NCI-H2081 (cell line): ENCODE measurements at places on chromosomes 1 and 21.

- no peak for DNase-seq
Observed at GRCh38 chr1:57966340-57966739, 542.5 kb upstream of the DAB1 start.

GRCh38 chr1:24424207-24424606, 8.6 kb downstream of the NIPAL3 start:
- no peak for DNase-seq

- no peak for DNase-seq
Observed at GRCh38 chr1:47834326-47834725, 162.9 kb downstream of the TRABD2B start.

GRCh38 chr1:245485996-245486395, 331.2 kb downstream of the KIF26B start:
- DNase-seq, result no peak

- no peak for DNase-seq
Observed at GRCh38 chr21:40074198-40074597, 207.0 kb downstream of the PCP4 start.

DNA sequence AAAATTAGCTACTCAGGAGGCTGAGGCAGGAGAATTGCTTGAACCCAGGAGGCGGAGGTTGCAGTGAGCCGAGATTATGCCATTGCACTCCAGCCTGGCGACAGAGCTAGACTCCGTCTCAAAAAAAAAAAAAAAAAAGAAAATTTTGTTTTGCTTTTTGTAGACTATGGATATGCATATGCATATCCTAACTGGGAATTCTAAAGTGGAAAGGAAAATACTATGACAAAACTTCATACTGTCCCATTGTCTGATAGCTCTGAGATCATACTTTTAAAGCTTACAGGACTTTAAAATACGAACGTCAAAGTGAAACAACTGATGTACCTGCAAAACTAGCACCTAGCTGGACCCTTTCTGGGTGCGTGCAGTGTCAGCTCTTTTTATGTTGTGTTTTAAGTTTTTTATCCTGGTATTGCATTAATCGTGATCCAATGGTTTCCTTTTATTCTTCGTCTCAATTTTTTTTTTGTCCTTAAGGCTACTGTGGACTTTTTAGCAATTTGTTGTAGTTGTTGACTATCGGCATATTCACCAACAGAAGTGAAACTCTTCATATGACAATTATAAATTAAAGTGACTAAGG, 19.2 kb downstream of the SPRTN start:
- DNase-seq, result no peak

DNA sequence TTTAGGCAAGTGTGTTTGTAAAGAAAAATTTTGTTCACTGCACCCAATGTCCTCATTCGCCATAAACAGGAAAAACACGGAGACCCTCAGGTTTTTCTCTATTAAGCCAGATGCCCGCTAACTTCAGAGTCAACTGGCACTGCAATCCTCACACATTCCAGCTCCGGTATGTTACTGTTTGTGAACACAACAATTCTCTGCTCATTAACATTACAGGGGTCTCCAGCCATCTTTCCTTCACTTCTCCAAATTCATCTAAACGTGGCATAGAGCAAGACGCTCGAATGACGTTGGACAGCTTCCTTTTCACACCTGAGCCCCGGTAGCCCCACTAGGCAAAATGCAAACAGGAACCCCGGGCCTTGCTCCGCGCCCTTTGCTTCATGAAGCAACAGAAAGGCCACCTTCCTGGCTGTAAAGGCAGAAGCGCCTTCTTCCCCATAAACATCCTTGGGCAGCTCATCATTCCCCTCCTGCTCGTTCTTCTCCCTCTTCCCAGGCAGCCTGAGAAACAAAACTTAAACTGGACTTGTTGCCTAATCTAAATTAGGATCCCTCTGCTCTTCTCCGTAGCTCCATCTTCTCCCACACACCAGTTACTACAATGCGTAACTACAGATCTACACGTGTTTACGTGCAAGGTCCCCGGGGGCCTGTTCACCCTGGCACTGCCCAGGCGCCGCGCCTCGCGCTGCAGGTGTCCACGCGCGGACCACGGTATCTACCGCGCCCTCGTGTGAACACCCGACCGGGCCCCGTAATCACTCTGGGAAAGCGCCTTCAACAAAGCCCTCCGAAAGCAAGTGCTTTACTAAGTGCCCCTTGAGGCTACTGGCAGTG, 1.2 kb downstream of the LBR start:
- DNase-seq, result peak; percentile 37

GRCh38 chr1:111515291-111516004, 12.0 kb upstream of the ADORA3 start:
- no peak for DNase-seq

DNA sequence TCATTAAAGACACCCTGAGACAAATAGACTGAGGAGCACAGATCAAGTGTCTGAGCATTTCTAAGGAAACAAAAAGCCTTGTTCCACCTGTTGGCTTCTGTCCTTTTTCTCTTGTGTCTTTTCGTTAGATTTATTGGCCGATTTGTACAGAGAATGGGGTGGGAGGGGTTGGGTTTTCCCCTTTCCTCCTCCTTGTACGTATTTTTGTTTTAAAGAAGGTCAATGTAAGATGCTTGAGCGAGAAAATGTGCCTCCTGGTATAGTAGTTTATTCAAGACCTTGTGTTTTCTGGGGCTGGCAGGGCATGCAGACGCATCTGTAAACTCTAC, 1.2 kb downstream of the BCL9 start:
- no peak for DNase-seq

DNA sequence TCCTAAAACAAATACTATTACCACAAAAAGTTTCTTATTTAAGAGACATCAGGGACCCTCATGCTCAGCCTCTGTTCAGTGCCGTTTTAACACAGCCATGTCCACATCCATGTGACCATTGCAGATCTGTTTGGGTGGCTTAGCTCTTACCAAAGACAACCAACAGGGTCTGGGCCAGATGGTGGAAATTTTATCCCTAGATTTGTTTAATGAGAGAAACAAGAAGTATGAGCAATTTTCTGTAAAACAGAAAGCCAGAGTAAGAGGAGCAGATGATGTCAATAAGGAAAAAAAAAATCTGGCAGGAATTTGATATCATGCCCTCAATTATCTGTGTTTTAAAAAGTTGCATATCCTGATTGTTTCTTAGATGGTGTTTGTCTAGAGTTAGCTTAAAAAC, 299.9 kb downstream of the TM2D1 start:
- no peak for DNase-seq

GRCh38 chr1:12690156-12690555, 25.8 kb upstream of the AADACL3 start:
- no peak for DNase-seq

- DNase-seq, result no peak
Observed at GRCh38 chr1:203447151-203447550, 28.5 kb upstream of the PRELP start.

GRCh38 chr1:53134042-53134485, 8.4 kb downstream of the SLC1A7 start:
- no peak for DNase-seq

DNA sequence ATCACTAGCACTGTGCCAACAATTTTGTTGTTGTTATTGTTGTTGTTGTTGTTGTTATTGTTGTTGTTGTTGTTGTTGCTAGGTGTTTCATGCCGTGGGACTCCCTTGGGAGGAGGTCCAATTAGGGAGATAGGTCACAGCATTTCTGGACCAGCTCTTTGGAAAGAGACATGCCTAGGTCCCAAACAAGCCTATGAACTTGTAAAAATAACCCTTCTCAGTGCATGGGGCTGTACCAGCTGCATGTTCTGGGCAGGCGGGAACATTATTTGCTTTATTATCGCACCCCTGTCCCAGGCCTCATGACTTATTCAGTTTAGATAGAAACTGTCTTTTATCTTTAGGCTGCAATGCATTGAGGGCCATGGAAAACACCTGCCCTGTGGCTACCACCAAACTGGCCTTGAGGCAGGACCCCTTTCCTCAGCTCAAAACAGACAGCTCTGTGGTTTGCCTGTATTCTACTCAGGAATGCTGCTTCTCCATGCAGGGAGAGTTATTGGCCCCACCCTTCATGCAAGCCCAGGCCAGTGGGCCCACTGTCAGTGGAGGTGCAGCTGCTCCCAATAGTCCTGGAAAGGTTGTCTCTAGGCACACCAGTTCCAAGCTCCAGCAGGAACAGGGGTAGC, 386.5 kb upstream of the BRINP3 start:
- DNase-seq, result no peak

- DNase-seq, result peak; percentile 67
Observed at GRCh38 chr1:46394108-46394871, at the start of gene FAAH. Gene FAAH, plus strand, starts transcription at chr1:46394317. Its CDS starts 32 bp downstream, at chr1:46394349.

DNA sequence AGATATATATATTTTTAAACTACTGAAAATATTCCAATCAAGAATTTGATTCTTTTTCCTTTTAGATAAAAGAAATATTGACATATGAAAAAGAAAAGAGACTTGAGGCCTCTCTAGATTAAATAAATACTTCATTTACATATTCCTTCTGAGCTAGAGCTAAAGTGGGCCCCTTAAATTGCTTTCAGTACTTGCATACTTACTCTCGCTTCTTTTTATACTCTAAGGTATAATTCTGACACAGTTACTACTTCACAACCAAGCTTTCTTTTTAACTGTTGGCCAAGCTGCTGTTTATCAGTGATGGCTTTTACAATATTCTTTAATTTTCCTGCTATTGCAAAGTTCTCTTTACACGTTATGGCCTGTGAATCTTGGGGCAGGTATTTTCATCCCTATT, 24.6 kb downstream of the EXTL2 start:
- DNase-seq, result no peak

- peak; percentile 1 for DNase-seq
Observed at GRCh38 chr1:77888081-77888780, at the start of gene NEXN. Gene NEXN, plus strand, starts transcription at chr1:77888624. Its CDS starts 27,483 bp downstream, at chr1:77916107.

DNA sequence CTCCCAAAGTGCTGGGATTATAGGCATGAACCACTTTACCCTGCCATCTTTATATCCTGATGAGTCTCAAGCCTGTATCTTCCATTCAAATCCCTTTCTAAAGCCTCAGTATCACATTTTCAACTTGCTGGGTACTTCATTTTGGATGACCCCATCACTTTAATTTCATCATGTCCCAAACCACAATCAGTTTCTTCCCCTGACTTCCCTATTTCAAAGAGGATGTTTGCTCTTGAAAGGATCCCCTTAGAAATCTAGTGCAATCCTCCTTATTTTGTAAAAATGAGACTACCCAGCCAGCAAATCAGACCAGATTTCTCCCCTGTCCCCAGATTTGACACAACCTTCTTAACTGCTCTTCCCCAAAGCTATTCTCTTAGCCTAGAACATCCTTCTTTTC, 7.0 kb upstream of the TRIT1 start:
- no peak for DNase-seq

DNA sequence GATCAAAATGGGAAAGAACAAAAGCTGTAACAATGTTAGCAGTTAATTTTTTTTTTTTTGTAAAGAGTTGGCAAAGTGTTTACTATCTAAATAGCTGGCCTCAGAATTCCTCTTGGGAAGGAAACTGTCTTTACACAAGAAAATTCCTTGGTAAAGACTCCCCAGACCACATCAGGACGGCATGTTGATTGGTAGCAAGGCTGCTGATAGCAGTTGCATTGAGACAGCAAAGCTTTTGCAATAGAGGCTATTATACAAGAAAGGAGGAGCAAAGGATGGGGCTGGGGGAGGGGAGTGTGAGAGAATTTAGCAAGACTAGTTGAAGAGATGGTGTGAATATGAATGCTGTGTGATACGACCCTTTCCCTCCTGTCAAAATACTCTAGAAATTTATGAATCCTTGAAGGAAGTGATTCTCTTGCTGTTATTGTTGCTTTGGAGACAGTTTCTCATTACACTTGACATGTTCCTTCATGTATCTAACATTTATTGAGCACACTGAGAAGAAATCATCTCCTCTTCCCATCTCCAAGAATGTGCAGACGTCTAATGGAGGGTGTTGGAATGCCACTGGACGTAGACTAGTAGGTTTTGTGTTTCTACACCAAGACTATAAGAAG, 355.6 kb downstream of the SIPA1L2 start:
- DNase-seq, result no peak

GRCh38 chr1:245526141-245526540, 371.4 kb downstream of the KIF26B start:
- no peak for DNase-seq

GRCh38 chr1:8283058-8283884, 34.6 kb upstream of the SLC45A1 start:
- no peak for DNase-seq

GRCh38 chr1:241985787-241986186, 13.1 kb downstream of the MAP1LC3C start:
- peak; percentile 47 for DNase-seq

DNA sequence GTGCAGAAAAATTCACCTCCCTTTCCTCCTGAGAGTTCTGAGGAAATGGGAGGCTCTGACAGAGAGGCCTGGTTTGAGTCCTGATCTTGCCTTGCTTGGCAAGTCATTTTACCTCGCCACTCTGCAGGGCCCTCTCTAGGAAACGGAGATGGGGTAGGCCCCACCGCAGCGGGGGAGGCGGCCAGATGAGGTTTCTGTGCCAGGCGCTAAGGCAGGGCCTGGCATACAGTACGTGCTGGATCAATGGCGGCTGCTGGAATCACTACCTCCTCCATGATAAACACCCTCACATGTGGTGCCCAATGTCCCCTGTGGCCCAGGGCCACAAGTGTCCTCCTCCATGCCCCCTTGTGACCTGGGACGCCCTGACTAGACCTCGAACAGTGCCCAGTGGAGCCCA, 499 bp upstream of the PLEKHG5 start:
- DNase-seq, result no peak

DNA sequence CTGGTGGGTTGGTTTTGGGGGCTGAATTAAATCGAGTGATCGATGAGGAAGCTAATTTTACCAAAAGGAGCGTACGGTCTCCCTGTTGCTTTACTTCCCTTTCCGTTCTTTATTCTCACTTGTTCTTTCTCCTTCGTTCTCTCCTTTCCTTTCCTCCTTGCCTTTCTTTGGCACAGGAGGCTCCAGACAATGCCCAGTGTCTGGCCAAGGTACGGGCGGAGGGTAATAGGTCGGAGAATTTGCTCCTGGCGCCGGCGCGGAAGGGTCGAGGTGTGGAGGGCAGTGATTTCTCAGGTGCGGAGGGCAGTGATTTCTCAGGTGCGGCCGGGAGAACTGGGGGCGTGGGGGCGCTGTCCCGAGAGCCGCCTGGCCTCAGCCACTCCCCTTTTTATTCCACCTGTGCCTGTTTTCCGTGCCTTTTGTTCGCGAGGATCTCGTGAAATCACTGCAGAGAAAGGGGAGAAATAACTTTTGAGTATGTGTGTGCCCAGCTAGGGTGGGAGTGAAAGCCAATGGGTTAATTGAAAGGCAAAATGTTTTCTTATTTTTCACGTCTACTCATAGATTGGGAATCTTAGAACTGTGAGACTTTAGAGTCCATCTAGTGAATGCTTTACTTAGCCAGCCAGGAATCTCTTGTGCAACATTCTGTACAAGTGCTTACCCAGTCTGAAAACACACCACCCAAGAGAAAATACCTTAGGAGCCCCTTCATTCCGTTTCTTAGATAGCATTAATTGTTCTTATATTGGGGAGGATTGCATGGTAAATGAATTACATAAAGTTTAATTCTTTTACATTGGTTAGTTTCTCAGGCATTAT, 1.3 kb downstream of the FNBP1L start:
- DNase-seq, result peak; percentile 57

- DNase-seq, result no peak
Observed at GRCh38 chr1:229832695-229833094, 206.6 kb downstream of the URB2 start.
